Activated CD8-positive, alpha-beta memory T cell treated with anti-CD3 and anti-CD28 coated beads for 1 hour (primary cell): ENCODE measurements at places on chromosomes 11 and 22.

- no peak for DNase-seq
Observed at GRCh38 chr11:118618115-118618990, 10.9 kb downstream of the PHLDB1 start.

- no peak for DNase-seq
Observed at GRCh38 chr11:63914896-63915691, 1.9 kb downstream of the RCOR2 start.

DNA sequence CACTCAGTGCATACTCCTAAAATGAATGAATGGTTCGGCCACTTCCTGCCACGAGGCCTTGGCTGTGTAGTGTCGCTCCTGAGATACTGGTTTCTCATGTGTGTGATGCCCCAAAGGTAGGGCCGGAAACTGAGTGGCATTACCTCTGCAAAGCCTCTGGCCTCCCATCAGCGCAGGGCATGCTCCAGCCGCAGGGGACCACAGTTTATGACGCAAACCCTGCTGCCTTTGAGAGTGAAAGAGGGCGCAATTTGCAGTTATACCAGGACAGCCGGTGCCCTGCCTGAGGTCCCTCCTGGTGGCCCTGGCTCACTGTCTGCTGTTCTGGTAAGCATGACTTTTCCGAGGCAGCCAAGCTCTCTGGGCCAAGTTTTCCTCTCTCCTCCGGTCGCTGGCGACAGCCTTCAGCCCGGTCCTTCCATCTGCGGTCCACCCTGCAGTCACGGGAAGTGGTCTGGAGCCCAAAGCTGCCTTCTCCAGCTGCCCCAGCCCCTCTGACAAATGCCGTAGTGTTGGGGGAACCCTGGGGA is 2.4 kb upstream of the FGF3 start:
- DNase-seq = no peak

GRCh38 chr11:47616726-47617416 is 22.7 kb upstream of the C1QTNF4 start:
- DNase-seq = no peak
